H4 (cell line): ENCODE measurements at places on chromosomes 16 and 17.
A peak's percentile ranks its signal among the peaks of the same experiment; 100 is the strongest.

DNA sequence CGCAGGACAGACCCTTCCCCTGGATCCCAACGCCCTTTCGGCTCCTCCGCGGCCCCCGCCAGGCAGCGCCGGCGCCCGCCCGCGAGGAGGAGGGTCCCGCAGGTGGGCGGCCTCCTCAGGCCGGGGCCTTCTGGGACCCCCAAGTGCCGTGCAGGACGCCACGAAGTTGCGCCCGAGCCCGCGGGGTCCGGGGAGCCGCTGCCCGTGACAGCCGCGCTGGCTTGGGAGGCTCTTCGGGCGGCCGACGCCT lies 504 bp downstream of the ERN1 start:
- DNase-seq: no peak

DNA sequence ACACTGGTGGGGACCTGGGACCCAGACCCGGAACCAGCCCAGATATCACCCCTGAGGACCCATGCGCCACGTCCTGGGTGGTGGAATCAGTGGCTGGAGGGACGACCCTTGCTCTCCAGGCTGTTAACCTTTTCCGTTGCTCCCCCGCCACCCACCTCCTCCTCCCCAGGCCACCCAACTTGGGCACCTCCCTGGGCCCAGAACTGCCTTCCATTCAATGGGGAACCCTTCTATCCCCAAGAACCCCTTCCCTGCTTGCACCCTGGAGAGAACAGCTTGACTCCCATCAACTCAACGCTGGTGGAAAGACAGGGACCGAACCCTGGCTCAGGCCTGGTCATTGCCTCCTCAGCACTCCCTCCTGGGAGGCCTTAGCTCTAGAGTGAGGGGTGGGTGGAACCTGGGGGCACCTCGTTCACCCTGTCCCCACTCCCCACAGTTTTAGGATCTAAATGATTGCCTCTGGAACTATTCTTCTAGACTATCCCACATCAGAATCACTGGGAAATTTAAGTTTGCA lies 5.7 kb upstream of the IL32 start:
- no peak for DNase-seq

GRCh38 chr17:6753546-6753945 lies 2.3 kb upstream of the XAF1 start:
- no peak for DNase-seq

- DNase-seq: no peak
Observed at GRCh38 chr17:78709751-78710181, 72.3 kb downstream of the CYTH1 start.

- peak; percentile 96 for DNase-seq
Observed at GRCh38 chr17:13346081-13346533, 255.6 kb downstream of the HS3ST3A1 start.

DNA sequence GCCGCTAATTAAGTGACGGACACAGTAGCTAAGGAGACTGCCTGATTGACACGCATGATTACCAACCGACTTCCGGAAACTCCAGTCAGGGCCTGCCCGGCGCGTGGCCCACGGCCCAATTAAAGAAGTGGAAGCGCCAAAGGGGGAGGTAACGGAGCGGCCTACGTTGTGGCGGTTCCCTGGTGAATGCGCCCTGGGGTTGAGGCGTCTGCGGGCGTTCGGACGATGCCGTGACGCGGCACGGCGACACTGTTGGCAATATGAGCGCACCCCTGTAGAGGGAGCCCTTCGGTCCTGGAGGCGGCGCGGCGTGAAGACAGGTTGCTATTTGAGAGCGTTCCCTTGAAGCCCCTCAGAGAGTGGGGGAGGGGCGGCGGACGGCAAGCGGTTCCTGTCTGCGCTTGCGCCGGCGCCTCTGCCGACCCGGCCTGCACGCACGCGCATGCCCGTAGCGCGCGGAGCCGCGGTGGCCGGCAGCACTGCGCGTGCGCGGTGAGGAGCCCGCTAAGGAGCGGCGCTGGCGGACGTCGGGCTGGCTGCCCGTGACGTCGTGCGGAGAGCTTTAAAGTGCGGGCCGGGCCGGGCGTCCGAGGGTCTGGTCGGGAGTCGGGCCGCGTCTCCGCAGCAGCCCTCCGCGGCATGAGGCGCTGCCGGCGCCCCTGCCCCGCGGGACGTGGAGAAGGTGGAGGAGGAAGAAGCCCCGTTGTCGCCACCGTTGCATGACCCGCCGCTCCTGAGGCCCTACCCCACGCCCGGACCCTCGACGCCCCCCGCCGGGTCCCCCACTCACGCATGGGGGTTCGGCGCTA lies at the start of gene ALKBH5:
ALKBH5 (plus strand) TSS at position 495 of the 809 bp plus-strand sequence. CDS start 416 bp downstream, outside the sequence.
- DNase-seq: peak; percentile 99

DNA sequence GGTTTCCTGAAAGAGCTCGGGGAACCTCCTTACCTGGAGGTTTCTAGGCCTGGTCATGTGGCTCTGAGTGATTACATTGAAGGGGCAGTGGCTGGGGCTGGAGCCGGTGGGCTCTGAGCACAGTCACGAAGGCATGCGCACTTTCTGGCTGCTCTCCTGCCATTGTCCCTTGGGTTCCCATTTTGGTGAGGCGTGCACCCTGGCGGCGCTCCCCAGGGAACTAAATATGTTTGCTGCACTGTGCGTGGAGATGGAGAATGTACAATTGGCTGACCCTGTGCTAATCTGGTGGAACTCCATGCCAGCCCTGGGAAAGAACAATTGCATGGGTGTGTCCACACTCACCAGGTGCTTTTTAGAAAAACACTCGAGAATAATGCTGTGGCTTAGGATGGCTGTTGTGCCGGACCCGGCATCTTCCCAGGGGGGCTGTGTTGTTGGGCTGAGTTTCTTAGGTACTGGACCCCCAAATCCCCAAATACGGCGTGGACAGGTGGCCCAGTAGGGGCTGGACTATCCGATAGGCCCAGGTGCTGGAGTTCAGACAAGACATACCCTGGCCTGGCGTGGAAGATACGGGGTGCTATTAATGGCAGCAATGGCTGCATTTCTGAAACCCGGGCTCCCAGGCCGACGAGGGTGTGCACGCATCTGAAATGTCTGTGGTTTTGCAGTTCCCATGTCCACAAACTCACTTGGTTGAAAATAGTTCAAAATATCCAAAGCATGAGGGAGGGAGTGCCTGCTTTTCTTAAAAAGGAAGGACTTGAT lies 230.5 kb downstream of the SEC14L1 start:
- DNase-seq: no peak

DNA sequence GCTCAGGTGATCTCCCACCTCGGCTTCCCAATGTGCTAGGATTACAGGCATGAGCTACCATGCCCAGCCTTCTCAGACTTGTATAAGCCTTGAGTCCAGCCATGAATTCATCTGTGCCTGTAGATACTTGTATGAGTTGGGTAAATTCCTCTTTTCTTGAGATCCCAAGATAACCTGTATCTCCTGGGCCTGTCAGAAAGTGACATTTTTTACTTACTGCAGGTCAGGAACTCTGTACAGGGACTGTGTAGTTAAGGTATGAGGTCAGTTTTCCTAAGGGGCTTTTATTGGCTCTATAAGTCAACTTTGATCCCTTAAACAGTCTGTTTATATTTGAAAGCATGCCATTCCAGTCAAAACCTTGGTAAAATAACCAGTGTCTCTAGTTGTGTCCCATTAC lies 106.3 kb upstream of the HAS3 start:
- DNase-seq: no peak

DNA sequence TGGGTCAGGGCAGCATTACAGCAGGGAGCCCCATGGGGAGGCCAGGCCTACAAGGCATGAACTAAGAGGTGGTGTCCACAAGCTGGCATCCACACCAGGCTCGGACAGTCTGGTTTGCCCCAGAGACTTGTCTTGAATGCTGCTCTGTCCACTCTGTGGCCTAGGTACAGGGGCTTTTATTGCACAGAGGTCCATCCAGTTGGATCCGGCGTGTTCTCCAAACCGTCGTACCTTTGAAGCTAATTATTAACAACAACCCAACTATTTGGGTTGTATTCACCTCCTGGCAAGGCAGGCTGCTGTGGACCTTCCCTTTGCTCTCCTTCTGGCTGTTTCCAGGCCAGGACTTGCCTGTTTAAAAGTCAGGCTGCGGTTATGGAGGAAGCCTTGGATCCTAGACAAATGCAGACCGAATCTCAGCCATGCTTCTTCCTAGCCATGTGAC lies 123.4 kb downstream of the CLEC16A start:
- DNase-seq: no peak

DNA sequence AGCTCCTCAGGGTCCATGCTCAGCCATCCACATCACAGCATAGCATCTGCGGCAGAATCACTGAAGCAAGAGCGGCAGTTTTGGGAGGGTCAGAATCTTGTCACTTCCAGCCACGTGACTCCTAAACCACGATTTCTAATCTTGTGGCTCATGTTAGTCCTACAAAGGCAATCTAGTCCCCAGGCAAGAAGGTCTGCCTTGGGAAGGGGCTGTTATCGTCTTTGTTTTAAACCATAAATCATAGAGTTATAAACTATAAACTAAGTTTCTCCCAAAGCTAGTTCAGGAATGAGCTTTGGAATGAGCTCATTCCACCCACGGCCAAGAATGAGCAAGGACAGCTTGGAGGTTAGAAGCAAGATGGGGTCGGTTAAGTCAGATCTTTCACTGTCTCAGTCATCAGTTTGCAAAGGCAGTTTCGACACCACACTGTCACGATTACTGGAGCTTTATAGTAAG lies 20.8 kb upstream of the DNAH17 start:
- DNase-seq: no peak

DNA sequence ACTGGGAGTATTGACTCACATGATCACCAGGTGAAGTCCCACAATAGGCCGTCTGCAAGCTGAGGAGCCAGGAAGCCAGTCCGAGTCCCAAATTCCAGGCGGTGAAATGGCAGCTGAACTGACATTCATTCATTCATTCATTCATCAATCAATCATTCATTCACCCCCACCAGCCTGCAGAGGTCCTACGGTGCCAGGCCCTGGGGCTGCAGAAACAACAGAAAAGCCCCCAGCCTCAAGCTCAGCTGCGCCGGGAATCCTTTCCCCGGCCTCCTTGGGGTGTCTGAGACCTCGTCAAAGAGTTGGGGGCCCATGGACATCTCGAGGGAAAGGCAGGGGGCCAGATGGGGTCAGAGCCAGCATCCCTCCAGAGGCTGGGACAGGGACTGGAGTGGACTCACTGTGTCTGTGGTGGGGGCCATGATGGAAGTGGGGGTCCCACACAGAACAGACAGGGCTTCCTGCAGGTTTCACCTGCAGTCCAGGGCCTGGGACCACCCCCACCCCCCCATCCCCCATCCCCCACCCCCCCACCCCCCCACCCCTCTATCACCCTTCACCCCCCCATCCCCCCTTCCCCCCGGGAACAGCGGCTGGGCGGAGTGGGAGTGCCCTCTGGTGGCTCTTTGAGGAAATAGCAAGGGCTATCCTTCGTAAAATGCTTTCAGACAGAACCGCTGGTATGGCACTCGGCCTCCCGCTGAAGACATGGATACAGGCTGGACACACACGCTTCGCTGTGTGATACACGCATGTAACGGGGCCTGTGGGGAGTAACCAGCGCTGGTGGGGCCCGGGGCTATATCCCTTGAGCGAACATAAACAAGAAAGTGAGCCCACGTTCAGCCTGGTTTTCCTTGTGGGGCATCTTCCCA lies 8.5 kb upstream of the ZC3H18 start:
- no peak for DNase-seq

DNA sequence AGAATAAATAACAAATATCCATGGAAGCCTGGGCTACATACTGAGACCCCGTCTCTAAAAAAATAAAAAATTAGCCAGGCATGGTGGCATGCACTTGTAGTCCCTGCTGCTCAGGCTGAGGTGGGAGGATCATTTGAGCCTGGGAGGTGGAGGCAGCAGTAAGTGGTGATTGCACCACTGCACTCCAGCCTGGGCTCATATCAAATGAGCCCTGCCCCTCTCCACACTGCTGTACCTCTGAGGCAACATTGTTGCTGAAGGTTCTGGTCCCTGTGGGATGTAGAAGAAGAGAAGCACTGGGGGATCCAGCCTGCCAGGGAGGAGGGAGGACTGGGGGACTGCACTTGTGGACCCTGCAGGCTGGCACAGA lies 11.4 kb upstream of the ARHGAP23 start:
- no peak for DNase-seq

DNA sequence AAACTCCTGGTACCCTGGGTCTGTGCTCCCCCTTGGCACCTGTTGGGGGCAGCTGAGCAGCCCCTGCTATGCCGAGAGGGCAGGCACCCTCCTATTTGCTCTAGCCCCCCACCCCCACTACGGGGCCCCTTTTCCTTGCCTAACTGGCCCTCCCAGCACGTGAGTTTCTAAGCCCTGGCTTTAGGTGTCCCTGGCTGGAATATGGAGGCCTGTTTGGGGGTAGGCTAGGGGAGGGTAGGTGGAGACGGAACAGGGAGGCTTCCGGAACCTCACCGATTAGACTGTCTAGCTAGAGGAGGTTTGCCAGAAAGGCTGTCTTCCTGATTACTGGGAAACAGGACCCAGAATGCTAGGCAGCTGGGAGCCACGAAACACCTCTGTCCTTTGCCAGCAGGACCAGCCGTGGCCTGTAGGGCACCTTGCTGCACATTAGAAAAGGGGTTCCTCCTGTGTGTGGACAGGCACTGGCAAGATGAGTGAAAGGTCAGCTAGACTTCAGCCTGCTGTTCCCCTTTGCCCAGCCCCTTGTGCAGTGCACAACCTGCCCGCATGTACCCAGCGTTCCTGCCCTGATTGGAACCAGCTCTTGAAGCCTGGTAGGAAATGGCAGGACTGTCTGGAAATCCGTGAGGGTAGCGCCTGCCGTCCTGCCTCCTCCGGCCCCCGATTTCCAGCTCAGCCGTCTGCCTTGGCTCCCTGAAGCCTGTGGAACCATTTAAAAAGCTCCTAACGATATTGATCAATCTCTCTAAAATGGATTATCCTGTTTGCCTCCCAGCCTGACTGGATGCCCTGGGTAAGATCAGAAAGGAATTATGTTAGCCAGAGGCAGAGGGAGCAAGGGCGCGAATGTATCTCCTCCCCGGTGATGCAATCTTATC lies 83.4 kb upstream of the GSE1 start:
- DNase-seq: no peak

- DNase-seq: peak; percentile 59
Observed at GRCh38 chr17:44556166-44556831, 985 bp upstream of the FZD2 start.

DNA sequence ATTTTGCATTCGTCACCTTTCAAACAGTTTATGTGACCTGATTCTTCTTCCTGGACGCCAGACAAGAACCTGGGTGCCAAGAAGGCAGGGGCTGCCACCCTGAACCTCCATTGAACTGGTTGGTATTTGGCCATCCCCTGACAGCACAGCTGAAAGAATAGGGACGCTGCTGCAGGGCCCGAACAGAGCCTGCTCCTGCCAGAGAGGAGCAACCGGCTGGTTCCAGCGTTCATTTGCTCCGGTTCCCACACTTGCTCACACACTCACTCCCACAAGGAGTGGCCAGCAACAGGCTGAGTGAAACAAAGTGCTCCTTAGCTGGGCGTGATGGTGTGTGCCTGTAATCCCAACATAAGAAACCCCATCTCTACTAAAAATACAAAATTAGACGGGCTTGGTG lies 14.9 kb downstream of the KRT9 start:
- DNase-seq: no peak

DNA sequence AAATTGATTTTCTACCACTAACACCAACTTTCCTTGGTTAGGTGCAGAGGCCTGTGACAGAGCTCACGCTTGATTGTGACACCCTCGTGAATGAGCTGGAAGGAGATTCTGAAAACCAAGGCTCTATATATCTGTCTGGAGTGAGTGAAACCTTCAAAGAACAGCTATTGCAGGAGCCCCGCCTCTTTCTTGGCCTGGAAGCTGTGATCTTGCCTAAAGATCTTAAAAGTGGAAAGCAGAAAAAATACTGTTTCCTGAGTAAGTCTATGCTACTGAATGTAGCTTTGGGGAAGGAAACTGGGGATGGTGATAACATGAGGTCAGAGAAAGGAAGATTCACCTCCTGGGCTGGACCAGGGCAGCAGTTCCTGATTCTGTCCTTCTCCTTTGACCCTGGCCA lies 38.3 kb downstream of the REXO5 start:
- no peak for DNase-seq
